IPS DF 6.9 (cell line): ENCODE measurements at places on chromosomes 2 and 18.

- H3K4me3 ChIP-seq, result no peak overlapping the region
- DNase-seq, result no peak
- H3K27me3 ChIP-seq, result no peaks in the 10 kb centered on the region
- peaks cover 6% of the 10 kb centered on the region; the same call in 1 of the 2 replicates for H3K4me1 ChIP-seq
These were observed 92.3 kb downstream of the LYPD1 start for GRCh38 chr2:132577686-132578085.

- no peaks in the 10 kb centered on the region for H3K4me1 ChIP-seq
- no peak overlapping the region for H3K27ac ChIP-seq
- H3K36me3 ChIP-seq, result no peaks in the 10 kb centered on the region
- no peak for DNase-seq
- no peaks in the 10 kb centered on the region for H3K27me3 ChIP-seq
These were observed 478.8 kb downstream of the PLCL1 start for GRCh38 chr2:198283146-198283545.

DNA sequence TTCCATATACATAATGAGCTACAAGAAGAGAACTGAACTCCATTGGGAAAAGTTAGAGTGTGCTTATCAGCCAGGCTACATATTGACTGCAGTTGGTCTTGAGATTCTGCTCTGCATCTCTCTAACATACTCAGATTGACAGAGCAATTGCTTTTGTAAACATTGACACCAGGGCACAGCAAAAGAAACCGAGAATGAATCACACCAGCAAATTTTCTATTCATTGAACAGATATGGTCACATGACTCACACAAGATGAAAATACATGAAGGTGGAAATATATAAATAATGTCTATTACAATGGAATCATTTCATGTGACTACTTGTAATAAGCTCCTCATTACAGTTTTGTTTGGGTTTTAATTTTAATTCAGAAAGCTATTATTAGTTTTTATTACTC, 691.9 kb upstream of the TMEFF2 start:
- H3K4me1 ChIP-seq, result no peaks in the 10 kb centered on the region
- no peak overlapping the region for H3K4me3 ChIP-seq
- H3K27me3 ChIP-seq, result no peaks in the 10 kb centered on the region
- DNase-seq, result no peak
- no peak overlapping the region for H3K27ac ChIP-seq
- H3K36me3 ChIP-seq, result no peaks in the 10 kb centered on the region

GRCh38 chr2:101679037-101679726, 18.3 kb upstream of the MAP4K4 start:
- H3K4me3 ChIP-seq, result no peak overlapping the region
- H3K27ac ChIP-seq, result no peak overlapping the region
- H3K4me1 ChIP-seq, result no peaks in the 10 kb centered on the region

GRCh38 chr2:168663993-168664392, 138.4 kb upstream of the NOSTRIN start:
- H3K4me3 ChIP-seq, result no peak overlapping the region
- H3K27me3 ChIP-seq, result no peaks in the 10 kb centered on the region
- no peak for DNase-seq
- no peaks in the 10 kb centered on the region; the same call in none of the 2 replicates for H3K4me1 ChIP-seq
- no peak overlapping the region for H3K27ac ChIP-seq
- H3K36me3 ChIP-seq, result no peaks in the 10 kb centered on the region

DNA sequence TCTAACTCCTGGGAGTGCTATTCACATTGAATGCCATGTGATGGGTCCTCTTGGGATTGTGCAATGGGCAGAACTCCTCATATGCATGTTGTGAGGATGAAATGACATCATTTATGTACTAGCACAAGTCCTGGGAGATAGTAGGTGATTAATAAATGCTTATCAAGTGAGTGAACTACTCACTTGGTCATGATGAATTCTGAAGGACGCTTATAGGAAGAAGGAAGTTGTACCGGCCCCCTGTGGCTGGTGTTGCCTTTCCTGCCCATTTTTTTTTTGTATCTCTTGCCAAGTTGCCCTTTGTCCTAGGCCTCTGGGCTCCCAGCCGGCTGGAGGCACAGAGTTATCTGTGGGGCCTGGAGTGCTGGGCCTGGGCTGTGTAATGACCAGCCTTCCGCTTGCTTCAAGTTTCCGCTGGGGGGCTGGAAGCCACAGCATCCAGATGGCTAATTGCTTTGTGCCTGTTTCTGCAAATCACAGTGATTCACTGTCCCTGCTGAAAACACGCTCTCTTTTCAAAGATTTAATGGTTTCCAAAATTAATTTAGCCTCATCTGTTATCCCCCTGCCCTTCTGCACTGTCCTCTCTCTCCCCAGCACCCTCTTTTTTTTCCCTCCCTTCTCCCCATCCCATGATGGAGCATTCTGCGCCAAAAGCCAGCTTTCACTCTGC, 33.7 kb upstream of the MRPL33 start:
- H3K4me3 ChIP-seq, result no peak overlapping the region
- no peak overlapping the region for H3K27ac ChIP-seq
- DNase-seq, result no peak
- H3K27me3 ChIP-seq, result no peaks in the 10 kb centered on the region
- H3K36me3 ChIP-seq, result no peaks in the 10 kb centered on the region
- peaks cover 8% of the 10 kb centered on the region for H3K4me1 ChIP-seq

DNA sequence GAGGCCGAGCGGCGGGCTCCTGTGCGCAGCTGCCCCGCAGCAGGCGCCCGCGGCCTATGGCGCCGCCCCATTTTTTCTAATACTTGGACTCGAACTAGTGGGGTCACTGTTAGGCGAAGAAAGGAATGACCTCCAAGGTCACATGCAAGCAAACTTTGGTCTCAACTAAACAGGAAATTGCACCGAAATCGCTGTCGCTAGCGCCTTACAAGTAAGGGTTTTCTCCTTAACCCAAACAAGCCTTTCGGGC, 339 bp downstream of the ACAA2 start:
- H3K27me3 ChIP-seq, result no peaks in the 10 kb centered on the region
- H3K4me1 ChIP-seq, result no peaks in the 10 kb centered on the region; the same call in 1 of the 2 replicates
- peak overlapping the region; percentile 81 for H3K4me3 ChIP-seq
- H3K27ac ChIP-seq, result no peak overlapping the region
- no peak for DNase-seq
- H3K36me3 ChIP-seq, result no peaks in the 10 kb centered on the region; the same call in 1 of the 2 replicates

- H3K27ac ChIP-seq, result no peak within 1 kb of the TSS
- no peak for DNase-seq
- no peaks in the 10 kb centered on the region for H3K4me1 ChIP-seq
These were observed at the start of gene PLEK for GRCh38 chr2:68365087-68365486. TSS of gene PLEK (plus strand) at chr2:68365282. CDS start at chr2:68365352, 70 bp downstream.

DNA sequence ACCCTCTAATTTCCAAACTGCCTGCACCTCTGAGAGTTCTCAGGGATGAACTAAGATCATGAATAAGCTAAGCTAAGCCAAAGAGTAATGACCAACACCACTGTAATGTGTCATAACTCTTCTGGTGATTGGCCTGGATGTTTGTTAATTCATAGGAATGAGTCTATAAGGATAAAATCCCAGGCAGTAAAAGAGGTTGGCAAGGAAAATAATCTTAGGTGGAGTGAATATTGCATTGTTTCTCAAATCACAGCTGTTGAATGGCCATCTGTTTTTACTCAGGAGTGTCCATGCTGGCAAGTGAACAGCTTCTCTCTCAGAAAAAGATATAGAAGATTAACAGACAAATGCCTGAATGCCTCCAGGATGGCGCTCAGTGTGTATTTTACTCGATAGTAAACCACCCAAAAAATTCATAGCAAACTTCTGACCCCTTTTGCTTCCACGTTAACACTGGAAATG, 60.8 kb upstream of the GLS start:
- no peaks in the 10 kb centered on the region for H3K36me3 ChIP-seq
- DNase-seq, result no peak

DNA sequence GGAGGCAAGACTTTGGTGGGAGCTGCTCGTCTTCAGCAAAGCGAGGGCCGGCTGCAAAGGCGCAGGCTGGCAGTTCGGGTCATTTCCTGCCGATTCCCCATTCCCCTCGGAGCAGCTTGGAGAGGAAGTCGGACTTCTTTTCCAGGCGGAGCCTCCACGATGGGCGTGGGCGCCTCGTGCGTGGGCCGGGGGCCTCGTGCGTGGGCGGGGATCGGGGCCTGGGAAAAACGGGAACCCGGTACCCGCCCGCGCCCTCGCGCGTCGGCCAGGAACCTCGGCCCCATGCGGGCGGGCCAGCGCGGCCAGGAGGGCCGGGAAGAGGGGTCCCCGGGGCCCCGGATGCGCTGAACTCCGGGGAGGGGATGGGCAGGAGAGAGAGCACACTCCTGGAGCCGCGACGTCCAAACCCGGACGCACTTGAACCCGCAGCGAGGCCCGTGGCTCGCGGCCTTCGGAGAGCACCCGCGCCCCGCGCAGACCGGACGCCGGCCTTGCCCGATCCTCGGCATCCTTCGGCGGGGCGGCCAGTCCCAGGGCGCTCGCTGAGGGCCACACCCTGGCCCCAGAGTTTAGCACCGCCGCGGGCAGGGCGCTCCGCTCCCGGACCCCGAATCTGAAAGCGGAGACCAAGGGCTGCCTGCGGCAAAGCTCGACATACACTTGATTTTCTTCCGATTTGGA, 368.4 kb downstream of the MTX2 start:
- peaks cover 11% of the 10 kb centered on the region; the same call in 1 of the 2 replicates for H3K27me3 ChIP-seq
- no peaks in the 10 kb centered on the region for H3K4me1 ChIP-seq
- no peak overlapping the region for H3K27ac ChIP-seq

GRCh38 chr2:28049416-28049815, 158.9 kb downstream of the BABAM2 start:
- no peaks in the 10 kb centered on the region for H3K4me1 ChIP-seq
- no peak overlapping the region for H3K27ac ChIP-seq
- no peak overlapping the region for H3K4me3 ChIP-seq
- no peaks in the 10 kb centered on the region for H3K36me3 ChIP-seq

DNA sequence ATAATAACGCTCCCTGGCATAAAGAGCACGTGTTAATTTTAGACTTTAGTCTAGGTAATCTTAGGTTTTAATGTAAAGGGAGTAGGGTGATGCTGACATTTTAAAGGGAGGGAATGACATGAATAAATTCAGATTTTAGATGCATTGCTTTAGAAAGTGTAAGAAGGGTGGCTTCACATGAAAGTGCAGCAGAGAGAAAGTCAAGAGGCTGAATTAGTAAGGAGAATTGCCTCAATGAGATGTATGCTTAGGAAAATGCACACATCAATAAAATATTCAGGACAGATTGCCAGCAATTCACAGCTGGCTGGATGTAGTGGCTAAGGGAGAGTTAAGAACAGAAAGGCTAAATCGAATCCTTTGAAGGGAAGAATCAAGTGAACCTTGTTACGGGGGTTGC, 165.5 kb upstream of the CDH19 start:
- H3K4me1 ChIP-seq, result no peaks in the 10 kb centered on the region
- no peak overlapping the region for H3K27ac ChIP-seq
- no peaks in the 10 kb centered on the region for H3K27me3 ChIP-seq
- no peaks in the 10 kb centered on the region for H3K36me3 ChIP-seq
- DNase-seq, result no peak

- no peak overlapping the region for H3K4me3 ChIP-seq
- 0 out of 2 replicates have a peak, but pooled peaks cover 2% of the 10 kb centered on the region for H3K4me1 ChIP-seq
- H3K36me3 ChIP-seq, result no peaks in the 10 kb centered on the region
- H3K27me3 ChIP-seq, result no peaks in the 10 kb centered on the region
These were observed 102.3 kb downstream of the ZFP36L2 start for GRCh38 chr2:43123981-43124686.

GRCh38 chr2:9844576-9844975, 1.3 kb downstream of the TAF1B start:
- no peak overlapping the region for H3K27ac ChIP-seq
- no peaks in the 10 kb centered on the region for H3K4me1 ChIP-seq
- peaks cover 10% of the 10 kb centered on the region; the same call in 1 of the 2 replicates for H3K36me3 ChIP-seq
- H3K4me3 ChIP-seq, result no peak overlapping the region; the same call in 1 of the 2 replicates
- no peaks in the 10 kb centered on the region for H3K27me3 ChIP-seq

- H3K36me3 ChIP-seq, result no peaks in the 10 kb centered on the region; the same call in 1 of the 2 replicates
- no peaks in the 10 kb centered on the region for H3K27me3 ChIP-seq
- no peak for DNase-seq
- H3K4me3 ChIP-seq, result no peak overlapping the region
- peaks cover 2% of the 10 kb centered on the region for H3K4me1 ChIP-seq
These were observed 103.3 kb downstream of the RNF144A start for GRCh38 chr2:7020468-7020867.

DNA sequence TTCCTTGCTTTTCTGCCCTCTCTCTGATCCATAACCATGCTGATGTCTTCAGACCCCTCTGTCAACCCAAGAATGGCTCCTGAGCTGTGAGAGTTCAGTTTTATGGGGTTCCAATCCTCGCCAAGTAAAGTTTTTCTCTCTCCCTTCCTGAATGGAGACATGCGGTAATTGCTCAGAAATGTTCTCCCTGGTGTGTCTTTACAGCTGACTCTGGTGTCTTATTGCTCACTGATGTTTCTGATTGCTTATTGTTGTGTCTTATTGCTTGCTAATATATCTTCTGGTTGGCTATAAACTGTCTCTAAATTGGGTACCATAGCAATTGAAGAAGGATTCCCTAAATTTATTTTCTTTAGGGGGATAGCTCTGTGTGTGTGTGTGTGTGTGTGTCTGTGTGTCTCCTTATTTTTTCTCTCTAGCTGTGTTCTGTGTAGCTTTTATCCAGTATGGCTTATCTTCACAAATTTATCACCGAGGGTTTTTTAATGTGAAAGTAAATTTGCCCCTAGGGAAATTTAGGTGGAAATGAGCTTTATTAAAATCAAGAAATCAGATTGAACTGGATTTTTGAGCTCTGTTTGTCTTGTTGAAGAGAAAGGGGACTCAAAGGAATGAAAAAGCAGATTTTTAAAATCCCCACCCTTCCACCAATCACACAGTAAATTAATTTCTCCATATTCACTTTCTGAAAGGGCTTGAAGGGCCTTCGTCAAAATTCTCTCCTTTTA, 19.5 kb downstream of the MGAT5 start:
- DNase-seq, result no peak
- H3K4me1 ChIP-seq, result no peaks in the 10 kb centered on the region
- H3K27me3 ChIP-seq, result no peaks in the 10 kb centered on the region
- H3K4me3 ChIP-seq, result no peak overlapping the region
- H3K36me3 ChIP-seq, result no peaks in the 10 kb centered on the region

- no peaks in the 10 kb centered on the region; the same call in 1 of the 2 replicates for H3K4me1 ChIP-seq
- no peak for DNase-seq
These were observed 1012.1 kb downstream of the TMEM182 start for GRCh38 chr2:103773884-103774283.

DNA sequence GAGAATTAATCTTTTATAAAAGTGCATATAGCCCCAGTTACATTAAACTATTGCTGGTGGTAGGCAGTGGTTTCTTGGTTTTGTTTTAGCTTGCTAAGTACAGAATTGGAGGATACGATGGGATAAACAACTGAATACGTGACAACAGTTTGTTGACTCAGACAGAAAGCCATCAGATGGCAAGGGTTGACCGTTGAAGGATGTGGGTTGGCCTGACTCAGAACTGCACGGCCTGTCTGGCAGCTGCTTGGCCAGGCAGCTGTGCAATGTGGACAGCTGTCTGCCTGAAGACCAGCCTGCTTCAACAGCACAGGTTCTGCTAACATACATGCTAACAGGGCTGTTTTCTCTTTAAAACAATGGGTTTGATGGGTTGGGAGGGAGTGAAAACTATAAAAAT, 46.6 kb downstream of the PRKRA start:
- H3K4me3 ChIP-seq, result no peak overlapping the region
- H3K4me1 ChIP-seq, result no peaks in the 10 kb centered on the region
- no peaks in the 10 kb centered on the region for H3K36me3 ChIP-seq
- no peaks in the 10 kb centered on the region for H3K27me3 ChIP-seq

GRCh38 chr2:207088276-207088675, 77.5 kb downstream of the KLF7 start:
- peaks cover 5% of the 10 kb centered on the region; the same call in 1 of the 2 replicates for H3K4me1 ChIP-seq
- DNase-seq, result no peak
- H3K27ac ChIP-seq, result no peak overlapping the region
- H3K4me3 ChIP-seq, result no peak overlapping the region

- no peak overlapping the region for H3K27ac ChIP-seq
- no peak overlapping the region for H3K4me3 ChIP-seq
- H3K27me3 ChIP-seq, result 0 out of 2 replicates have a peak, but pooled peaks cover 1% of the 10 kb centered on the region
- H3K4me1 ChIP-seq, result no peaks in the 10 kb centered on the region
- no peaks in the 10 kb centered on the region for H3K36me3 ChIP-seq
- DNase-seq, result no peak
These were observed 26.2 kb upstream of the ARHGEF4 start for GRCh38 chr2:130810490-130810889.
